ENCODE measurements at places on chromosomes 12 and 14. TPM values are rescaled to one million over a fixed set of nuclear protein-coding genes. Genes with fewer than 3 reads are reported as not detected.

The DDN gene
- 0.29 TPM for total RNA-seq

The NXPH4 gene
- total RNA-seq, result not detected

The CLEC4C gene
- total RNA-seq, result not detected

The PTPN21 gene
- total RNA-seq, result 5.9 TPM

The SIX4 gene
- total RNA-seq, result 11.4 TPM

The NGB gene
- 0.14 TPM for total RNA-seq

The ZC3H10 gene
- 1.8 TPM for total RNA-seq

The TAS2R8 gene
- total RNA-seq, result not detected

- no peak for DNase-seq
These were observed 135.9 kb downstream of the PAH start for GRCh38 chr12:102781117-102781516.

DNA sequence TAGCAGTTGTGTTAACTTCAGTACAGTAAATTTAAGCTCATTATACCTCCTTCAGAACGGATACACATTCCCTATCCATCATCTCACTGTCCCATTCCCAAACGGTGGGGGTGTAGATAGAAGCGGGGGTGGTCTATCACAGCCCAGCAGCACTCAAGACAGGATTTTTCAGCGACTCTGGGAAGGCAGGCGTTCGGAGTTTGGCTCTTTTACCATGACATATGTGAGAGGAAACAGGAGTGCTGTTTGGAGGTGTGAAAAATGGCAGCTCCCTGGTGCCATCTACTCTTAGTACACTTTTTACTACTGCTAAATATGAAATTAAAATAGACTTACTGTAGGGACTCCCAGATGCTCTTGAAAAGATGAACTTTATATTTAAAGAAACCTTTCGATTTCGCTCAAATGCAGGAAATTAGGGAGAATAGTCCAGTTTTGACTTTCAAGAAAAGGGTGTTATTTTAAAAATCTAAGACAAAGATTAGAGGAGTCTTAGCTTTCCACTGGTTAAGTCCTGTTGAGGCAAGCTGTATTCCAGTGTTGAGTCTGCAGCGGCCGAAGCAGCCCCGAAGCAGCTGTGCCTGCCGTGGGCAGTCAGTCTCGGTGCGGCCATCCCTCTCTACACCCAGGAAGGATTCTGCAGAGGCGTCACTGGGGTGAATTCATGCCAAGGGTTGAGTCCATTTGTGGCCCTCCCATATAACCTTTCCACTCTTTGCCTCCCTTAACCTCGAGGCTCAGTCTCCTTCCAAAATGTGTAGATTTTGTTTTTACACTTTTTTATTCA, 42.1 kb downstream of the KCNMB4 start:
- no peak for DNase-seq

- DNase-seq, result no peak
These were observed 188.5 kb downstream of the ZFP36L1 start for GRCh38 chr14:68604361-68604730.

DNA sequence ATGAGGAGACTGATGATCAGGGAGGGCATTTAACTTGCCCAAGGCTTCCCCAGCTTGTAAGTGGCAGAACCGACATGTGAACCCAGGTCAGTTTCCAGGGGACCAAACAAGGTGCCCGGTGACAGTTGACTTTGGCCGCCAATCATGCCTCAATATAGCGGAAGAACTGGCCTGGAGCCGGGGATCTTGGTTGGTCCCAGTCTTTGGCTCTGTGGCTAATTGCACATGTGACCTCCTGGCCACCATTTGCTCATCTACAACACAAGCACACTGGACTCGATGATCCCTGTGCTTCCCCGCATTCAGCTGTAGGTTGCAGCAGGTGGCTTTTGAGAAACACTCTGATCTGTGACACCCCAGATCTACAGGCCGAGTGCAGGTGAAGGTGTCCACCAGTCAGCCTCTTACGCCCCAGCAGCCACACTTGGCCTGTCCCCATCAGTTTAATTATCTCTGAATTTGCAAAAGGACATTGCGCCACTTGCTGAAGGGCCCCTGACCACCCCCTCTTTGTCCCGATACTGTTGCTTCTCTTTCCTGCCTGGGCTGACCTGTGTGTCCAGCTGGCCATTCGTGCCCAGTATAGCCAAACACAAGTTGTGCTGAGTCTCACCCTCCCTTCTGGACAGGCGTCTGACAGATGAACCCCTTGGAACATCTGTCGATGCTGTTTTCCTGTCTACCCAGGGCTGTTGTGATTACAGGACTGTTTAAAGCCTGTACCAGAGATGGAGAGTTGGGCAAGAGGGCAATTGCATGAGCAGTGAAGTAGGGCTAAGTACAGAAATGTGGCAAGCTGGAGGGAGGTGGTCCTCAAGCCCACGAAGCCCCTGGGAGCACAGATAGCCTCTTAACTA, 14.1 kb downstream of the ACACB start:
- no peak for DNase-seq

DNA sequence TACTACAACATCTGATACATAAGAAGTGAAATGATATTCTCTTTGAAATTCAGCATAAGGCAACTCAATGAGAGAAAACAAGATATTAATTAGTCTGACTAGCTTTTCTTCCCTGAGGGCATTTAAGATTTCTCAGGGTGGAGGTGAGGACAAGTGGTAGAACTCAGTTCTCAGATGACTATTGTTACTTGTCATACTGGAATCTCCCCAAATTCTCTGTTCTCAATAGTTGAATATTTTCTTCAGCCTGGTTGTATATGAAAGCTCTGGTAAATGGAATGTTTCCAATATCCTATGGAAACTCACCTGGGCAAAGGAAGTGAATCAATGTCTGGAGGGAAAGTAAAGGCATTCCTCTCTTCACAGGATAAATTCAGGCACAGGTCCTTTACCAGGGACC, 18.2 kb upstream of the ITGA5 start:
- no peak for DNase-seq

GRCh38 chr12:16258963-16259362, 18.5 kb downstream of the SLC15A5 start:
- DNase-seq, result no peak

DNA sequence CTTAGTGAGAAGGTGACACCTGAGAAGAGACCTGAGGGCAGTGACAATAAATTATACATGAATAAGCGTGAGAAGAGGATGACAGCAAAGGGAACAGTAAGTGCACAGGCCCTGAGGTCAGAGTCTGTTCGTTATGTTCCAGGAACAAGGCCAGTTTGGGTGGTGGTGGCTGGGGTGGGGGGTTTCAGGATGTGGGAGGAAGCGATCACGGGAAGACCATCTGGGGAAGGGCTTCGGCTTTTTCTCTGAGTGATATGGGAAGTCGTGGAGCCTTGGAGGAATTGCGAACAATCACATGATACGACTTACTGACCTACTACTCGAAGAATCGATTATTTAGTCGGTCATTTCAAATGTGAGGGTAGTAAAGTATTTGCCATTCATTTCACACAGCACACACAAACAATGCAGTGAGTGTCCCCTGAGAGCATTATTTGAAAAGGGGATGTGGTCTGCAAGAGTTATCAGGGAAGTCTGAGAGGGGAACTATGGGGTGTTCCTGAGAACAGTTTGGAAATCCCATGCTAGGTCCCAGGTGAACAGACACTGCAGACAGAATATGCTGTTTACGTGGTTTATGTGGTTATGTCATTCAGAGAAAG, 94.7 kb downstream of the SLC38A1 start:
- DNase-seq, result no peak

GRCh38 chr14:73245480-73246325, 8.4 kb downstream of the PAPLN start:
- no peak for DNase-seq

- no peak for DNase-seq
These were observed 349.1 kb downstream of the DPF3 start for GRCh38 chr14:72544615-72545387.

DNA sequence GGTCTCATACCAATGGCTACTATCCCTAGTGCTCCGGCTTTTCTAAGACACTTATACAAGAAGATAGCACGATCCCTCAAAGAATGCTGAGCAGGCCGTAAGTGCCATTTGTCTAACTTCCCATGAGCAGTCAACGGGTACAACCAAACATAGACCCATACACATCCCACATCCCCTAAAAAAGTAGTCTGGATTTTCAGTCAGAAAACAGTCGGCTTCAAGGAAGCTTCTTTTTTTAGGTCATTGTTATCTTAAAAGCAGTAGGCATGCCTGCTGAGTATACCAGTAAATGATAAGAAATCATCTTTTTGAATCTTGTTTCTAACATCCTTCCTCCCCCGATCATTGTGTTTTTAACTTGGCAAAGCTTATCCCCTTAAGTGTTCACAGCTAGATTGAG, 19.8 kb downstream of the OSBPL8 start:
- no peak for DNase-seq

GRCh38 chr14:59093902-59094301, 94.6 kb upstream of the DAAM1 start:
- DNase-seq, result no peak

DNA sequence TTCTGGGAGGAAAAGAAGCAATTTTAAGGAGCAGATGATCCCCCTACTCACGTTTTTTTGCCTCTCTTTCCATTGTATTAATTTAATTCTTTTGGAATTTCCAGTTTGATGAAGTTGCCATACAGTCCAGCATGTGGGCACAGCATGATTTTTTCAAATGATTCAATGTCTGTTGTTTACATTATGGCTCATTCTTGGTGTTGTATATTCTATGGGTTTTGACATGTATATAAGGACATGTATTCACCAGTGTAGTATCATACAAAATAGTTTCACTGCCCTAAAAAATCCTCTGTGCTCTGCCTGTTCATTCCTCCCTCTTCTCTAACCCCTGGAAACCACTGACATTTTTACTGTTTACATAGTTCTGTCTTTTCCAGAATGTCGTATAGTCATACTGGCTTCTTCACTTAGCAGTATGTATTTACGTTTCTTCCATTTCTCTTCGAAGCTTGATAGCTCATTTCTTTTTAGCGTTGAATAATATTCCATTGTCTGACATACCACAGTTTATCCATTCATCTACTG, 13.3 kb upstream of the KLHDC2 start:
- no peak for DNase-seq

DNA sequence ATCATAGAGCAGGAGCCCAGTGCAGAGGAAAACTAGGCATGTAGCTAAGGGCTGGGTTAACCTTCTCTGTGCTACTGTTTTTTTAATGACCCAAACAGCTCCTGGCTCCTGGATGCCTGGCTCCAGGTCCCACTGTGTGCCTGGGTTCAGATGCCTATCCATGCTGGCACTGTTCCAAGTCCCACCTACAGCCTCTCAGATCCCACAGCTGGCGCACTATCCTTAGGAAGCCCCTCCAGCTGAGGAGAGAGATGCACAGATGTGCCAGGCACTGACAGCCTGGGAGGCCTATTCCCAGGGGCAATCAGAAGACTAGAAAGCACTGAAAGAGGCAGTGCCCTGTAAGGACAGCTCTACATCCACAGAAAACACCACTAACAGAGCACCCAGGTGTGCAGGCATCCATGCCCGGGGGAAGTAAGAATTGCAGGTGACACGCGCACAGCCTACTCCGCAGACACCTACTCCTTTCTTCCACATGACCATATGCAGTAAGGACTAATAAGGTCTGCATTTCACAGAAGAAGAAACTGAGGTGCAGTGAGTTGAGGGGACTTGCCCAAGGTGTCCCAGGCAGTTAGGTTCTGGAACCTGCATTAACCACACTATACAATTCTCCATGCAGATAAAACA, 51.2 kb downstream of the PITPNM2 start:
- DNase-seq, result no peak

DNA sequence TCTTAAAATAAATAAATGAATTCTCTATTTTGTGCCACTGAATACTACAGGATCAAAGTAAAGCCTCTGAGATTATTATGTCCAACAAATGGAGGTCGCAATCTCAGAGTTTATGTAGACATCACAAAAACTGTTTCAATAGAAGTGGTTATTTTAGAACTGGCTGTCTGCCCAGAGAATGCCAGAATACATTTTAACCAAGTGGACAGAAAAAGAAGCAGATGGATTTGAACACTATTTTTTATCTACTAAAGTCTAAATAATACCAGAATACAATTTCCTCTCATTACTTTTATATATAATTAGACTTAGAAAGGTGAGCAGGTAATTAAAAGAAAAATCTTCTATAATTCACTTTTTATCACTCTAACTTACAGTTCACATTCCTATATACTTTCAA, 118.3 kb downstream of the MED13L start:
- DNase-seq, result no peak

- DNase-seq, result no peak
These were observed 96.3 kb upstream of the HIF1A start for GRCh38 chr14:61598980-61599379.

DNA sequence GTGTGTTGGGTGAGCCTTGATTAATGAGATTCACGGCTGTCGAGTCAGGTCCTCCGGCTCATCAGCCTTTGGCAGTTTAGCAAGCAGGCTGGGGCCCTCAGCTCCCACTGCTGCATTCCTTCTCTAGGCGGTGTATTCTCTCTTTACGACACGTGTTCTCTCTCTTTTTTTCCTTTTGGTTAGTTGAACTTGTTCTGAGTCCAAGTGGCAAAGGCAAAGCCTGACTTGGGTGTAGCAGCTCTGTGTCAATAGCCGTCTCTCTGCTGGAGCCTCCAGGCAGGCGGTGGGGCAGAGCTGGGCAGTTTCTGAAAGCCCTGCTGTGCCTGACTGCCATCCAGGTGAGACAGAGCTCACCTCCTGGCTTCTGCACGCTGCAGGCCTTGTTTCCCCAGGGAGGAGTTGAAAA, 46.6 kb downstream of the SUSD6 start:
- no peak for DNase-seq

DNA sequence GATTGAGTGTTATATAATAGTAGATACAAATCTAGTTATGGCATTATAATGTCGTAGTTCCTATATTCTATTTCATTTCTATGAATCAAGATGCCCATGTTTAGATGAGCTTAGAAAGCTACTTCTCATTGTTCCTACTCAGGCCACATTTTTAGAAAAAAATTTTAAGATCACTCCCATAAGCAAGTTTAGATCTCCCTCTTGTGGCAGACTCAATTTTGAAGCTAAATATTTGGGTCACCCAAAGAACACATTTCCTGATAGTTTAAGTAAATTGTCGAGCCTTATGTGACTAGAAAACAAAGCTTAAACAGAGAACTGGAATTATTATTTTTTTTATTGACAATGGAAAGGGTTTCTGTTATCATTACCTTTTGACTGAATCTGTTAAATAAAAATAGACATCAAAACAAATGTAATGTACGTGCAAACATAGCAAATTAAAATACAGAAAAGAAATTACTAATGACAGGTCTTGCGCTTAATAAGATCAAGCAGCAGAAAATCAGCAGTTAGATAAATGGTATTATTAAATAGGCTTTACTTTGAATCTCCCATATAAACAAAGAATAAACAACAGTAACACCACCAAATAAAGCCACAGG, 180.2 kb downstream of the ACSS3 start:
- no peak for DNase-seq
